ENCODE measurements at places on chromosomes 2 and 18.

GRCh38 chr2:220887271-220887870 is 684.7 kb downstream of the EPHA4 start:
- DNase-seq: no peak

DNA sequence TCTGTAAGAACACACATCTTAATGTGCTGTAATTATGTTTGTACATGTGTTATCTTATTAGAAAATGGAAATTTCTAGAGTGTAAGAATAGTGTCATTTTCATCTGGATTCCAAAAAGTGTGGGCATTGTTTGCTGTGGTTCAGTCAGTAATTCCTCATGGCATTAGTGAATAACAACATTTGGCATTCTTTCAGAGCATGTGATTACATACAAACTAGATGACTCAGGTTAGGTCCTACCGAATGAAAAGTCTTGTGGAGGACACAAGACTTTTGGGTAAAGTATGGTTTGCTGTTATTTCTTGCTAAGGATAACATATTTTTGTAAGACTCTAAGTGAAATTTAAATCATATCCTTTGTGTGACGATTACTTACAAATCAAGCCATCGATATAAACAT is 593.1 kb upstream of the NRXN1 start:
- DNase-seq: no peak

- DNase-seq: no peak
Measured at GRCh38 chr18:32200766-32201165, 10.9 kb downstream of the MEP1B start.

DNA sequence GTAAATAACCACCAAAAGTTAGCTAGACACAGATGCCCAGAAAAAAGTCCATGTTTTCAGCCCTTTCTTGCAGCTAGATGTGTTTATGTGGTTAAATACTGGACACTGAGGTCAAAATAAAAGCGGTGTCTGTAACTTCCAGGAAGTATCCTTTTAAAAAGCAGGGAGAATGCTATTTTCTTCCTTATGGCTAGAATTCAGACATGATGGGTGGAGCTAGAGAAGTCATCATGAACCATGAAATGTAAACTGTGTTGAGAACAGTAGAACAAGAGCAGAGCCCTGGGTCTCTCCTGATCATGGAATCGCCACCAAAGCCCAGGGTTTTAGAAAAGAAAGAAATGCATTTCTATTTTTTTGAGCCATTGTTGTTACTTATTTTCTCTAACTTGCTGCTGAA is 41.3 kb upstream of the GALNT3 start:
- DNase-seq: no peak

GRCh38 chr2:70919672-70920366 is 15.9 kb upstream of the ATP6V1B1 start:
- DNase-seq: peak; percentile 87

- DNase-seq: no peak
Measured at GRCh38 chr18:44507729-44508325, 172.9 kb upstream of the SETBP1 start.

GRCh38 chr2:187466129-187466792 is 18.2 kb upstream of the CALCRL start:
- no peak for DNase-seq

DNA sequence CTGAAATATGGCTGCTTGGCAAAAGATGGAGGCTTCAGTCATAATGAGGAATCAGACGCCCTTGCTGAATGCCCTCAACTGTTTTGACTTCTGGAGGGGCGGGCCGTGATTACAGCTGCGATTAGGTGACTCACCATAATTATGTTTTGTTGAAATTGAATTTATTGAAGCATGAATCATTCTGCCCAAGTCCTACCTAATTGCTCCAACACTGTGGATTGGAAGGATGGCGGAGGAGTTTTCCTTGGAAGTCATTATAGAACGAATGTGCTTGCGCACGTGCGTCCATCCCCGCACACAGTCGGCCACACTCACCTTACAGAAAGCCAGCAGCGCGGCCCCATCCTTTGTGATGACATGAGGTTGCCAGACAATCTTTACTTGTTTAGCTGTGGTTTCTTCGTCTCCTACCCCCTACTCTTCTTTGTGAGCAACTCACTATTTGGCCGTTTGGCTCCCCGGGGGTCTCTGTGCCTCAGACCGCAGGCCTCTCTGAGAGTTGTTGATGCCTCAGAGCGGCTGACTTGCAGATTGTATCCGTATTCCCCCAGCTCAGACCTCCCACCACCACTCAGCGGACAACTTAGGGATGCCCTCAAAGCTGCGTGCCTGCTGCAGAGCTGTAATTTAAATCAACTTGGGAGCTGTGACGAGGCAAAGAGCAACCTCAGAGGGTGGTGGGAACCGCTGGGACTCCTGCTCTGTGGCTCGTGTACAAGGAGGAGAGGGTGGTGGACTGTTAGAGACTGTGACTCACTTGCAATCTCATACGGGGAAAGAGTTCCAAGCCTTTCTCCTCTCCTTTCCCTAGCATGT is 513.4 kb downstream of the TNS1 start:
- DNase-seq: no peak

DNA sequence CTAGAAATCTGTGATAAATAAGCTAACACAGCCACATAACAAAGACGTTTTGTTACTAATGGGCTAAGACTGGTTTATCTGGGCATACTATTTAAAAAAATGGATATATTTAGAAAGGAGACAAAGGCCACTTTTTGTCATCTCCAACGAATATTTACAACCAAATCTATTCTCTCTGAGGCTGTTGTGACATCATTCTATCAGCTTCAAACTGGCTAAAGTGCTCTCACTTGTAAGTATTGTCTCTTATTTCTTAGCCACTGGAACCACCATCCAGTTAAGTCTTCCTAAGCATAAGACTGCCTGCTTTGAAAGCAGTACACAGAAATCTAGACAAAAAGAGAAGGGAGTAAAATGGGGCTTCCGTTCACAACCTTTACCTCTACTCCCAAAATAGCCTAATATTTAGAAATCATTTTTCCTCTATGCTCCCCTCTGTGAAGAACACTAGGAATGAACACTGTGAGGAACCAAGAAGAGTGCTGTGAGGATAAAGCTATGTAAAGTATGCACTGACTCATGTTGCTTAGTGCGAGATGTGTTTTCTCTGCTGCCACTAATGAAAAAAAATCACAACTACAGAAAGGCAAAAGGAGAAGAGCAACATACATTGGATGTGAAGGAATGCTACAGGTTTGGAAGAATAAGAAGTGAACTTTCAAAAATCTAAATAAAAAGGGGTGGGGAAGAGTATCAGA is 264.1 kb downstream of the EXOC6B start:
- DNase-seq: no peak

DNA sequence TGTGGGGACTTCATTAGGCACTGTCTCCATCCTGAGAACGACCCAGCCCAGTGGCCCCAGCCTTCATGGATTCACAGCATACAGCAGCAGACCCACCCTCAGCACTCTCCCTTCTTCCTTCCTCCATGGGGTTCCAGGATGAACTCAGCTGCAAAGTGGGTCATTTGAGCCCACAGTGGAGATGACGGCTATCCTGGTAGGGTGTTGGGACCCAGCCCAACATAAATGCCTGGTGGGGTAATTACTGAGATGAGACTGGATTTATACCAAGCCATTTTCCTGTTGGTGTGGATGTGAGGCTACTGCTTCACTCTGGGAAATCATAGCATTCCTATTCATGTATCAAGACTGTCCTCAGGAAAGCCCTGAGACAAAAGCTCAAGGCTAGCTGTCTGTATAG is 536.7 kb upstream of the TNP1 start:
- DNase-seq: no peak

GRCh38 chr18:3916082-3916481 is 466.1 kb downstream of the TGIF1 start:
- DNase-seq: no peak

- DNase-seq: no peak
Measured at GRCh38 chr2:14418115-14418514, 214.4 kb upstream of the LRATD1 start.

DNA sequence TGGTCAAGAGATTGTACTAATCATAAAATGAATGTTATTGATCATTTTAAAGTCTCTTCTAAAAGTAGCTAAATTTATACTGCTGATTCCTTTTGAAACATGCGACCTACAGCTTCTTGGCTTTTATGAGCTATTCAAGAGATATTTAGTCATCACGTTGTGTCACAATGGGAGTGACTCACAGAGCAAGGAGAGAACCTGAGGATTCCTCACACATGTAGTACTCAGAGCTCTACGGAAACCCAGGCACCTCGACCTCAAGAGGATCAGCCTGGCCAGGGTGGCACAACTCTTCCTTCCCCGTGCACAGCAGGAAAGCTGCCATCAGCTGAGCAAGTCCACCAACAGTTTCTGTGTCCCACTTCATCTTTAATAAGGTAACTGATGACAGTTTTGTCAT is at the start of gene DHRS9:
DHRS9 (plus strand) TSS at position 223 of the 400 bp plus-strand sequence. CDS start 12,019 bp downstream, outside the sequence.
- DNase-seq: no peak

DNA sequence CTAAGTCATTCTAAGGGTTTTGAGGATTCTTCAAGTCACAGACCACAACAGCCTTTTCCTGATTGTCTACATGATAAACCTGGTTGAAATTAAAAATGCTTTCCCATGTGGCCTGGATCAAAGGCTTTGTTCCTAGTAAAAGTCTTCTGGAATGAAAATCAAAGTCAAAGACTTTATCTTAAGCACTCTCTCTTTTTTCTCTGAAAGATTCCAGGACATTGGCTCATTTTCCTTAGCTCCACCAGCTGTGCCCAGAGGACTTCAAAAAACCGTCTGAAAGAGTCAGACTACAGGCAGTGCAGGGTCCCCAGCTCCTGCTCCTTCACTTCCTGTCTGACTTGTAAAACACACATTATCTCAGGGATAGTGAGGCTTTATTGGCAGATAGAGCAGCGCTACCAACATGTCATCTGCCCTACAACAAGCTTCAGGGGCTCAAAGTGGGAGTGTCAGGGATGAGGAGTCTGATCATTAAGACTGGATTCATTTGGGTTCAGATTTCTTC is 148.2 kb downstream of the ESCO1 start:
- no peak for DNase-seq

- no peak for DNase-seq
Measured at GRCh38 chr2:73285159-73285739, 971 bp upstream of the FBXO41 start.

DNA sequence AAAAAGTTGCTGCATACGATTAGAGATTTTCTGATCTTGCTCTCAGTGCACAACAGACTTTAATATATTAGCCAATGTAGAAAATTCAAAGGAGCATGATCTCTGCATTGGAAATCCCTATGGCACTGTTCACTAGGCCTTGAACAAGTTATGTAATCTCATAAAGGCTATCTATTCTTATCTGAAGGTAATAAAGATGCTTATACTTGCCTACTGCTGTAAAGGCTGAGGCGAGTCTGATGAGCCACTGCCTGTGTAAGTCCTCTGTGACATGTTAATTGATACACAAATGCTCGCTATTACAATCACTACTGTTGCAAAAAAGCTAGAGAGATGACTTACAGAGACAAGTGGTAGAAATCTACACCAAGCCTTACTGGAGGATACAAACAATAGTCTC is 207.4 kb downstream of the EPHA4 start:
- no peak for DNase-seq

DNA sequence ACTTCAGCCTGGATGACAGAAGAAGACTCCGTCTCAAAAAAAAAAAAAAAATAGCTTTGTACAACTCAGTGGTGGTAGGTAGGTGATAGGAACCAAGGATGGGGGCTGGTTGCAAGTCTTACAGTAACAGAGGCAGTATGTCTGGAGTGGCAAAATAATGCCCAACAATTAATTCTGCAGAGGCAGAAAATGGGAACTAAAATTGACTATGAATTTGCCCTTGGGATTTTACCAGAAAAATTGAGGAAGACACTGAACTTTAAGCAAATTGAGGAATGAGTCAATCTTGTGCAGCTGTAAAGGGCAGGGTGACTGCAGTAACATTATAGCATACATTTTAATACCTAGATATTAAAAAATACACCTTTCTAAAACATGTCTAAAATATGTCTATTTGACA is 292.1 kb upstream of the FBXO11 start:
- no peak for DNase-seq

GRCh38 chr2:24972315-24972961 is 683 bp upstream of the DNAJC27 start:
- DNase-seq: no peak

- DNase-seq: no peak
Measured at GRCh38 chr2:144511226-144511810, 8.6 kb downstream of the ZEB2 start.

DNA sequence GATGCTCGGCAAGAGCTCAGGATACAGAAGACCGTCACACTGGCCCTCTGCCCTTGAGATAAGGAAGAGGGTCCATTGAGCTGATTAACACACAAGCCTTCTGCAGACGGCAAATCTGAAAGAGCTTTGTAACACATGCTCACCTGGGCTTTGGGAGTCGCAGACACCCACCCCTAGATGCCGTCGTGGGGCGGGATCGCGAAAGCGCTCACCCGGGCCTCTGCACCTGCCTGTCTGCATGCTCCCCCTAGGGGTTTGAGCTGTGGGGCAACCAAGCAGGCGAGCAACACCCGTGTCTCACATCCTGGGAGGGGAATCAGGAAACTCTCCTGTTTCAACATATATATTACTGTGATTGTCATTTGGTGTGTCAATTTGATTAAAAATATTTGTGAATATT is 99.8 kb upstream of the KCNH7 start:
- no peak for DNase-seq

- DNase-seq: no peak
Measured at GRCh38 chr2:234026693-234027254, 23.7 kb upstream of the SPP2 start.

GRCh38 chr2:25301453-25302352 is 40.0 kb downstream of the DNMT3A start:
- DNase-seq: no peak

- no peak for DNase-seq
Measured at GRCh38 chr18:29174891-29175290, 998.0 kb upstream of the CDH2 start.

GRCh38 chr18:57051657-57052044 is 95.2 kb upstream of the BOD1L2 start:
- no peak for DNase-seq

DNA sequence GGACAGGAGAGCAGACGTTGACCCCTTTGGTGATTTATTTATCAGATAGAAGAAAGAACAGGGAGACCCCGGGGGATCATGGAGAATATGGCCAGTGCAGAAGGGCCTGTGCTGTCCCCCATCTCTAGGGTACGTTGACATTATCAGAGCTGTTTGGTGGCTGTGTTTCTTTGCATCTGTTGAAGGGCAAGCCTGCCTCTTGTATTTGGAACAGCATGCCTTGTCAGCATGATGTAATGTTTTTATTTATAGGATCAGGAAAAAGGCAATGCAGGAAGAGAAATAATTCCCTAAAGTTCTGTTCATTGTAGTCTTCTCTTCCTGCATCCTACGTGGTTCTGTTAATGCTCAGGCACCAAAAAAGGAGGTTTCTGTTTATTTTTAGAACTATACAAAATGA is 49.8 kb upstream of the CABYR start:
- DNase-seq: no peak

Measured in suprapubic skin (tissue), 4 donors.